Keratinocyte (primary cell): ENCODE measurements at places on chromosomes 11 and 22.

DNA sequence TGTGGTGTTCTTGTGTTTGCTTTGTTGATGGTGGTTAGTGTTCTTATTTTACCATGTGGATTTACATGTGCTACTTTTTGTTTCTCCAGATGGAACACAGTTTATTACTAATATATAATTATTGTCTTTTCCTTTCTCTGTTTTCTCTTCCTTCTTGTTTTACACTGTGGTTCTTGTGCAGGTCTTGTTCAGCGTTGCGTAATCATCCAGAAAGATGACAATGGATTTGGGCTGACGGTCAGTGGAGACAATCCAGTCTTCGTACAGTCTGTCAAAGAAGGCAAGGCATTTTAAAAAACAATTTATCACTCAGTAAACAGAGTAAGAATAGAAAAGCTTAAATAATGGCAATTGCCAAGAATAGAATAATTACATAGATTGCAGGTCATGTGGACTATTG lies 84.4 kb downstream of the ARHGEF12 start:
- no peak for DNase-seq

- no peak for DNase-seq
These were observed 47.0 kb downstream of the CDPF1 start for GRCh38 chr22:46202897-46203600.

DNA sequence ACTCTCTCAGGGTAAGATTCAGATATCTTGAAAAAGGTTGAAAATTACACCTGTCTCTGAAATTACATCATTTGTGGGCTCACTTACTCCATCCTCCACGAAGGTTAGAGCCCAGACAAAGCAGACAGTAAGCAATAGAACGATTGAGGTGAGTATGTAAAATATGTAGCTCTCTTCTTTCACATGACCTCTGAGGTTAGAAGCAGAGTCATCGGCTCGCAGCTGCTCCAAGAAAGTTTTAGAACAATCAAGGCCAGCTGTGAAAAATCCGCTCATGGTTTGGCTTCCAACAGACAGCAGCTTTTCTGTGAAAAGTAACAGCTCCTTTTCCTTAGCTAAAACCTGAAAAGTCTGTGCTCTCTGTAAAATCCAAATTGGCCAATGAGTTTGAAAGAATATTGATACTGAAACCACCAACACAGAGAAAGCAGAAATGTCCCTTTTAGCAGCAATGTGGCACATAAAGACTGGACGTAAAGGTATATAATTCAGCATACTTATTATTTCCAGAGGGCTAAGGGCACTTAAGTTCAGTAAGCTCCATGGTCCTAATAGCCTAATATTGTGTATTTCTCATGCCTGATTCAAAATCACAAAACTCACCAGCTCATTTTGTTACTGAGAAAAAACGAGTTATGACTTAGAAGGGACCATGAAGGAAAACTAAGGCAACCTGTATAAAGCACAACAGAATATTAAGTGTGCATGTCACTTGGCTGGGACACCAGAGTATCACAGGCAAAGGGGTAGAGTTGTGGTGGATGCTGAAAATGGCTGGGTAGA lies 78.2 kb downstream of the FAM76B start:
- no peak for DNase-seq

DNA sequence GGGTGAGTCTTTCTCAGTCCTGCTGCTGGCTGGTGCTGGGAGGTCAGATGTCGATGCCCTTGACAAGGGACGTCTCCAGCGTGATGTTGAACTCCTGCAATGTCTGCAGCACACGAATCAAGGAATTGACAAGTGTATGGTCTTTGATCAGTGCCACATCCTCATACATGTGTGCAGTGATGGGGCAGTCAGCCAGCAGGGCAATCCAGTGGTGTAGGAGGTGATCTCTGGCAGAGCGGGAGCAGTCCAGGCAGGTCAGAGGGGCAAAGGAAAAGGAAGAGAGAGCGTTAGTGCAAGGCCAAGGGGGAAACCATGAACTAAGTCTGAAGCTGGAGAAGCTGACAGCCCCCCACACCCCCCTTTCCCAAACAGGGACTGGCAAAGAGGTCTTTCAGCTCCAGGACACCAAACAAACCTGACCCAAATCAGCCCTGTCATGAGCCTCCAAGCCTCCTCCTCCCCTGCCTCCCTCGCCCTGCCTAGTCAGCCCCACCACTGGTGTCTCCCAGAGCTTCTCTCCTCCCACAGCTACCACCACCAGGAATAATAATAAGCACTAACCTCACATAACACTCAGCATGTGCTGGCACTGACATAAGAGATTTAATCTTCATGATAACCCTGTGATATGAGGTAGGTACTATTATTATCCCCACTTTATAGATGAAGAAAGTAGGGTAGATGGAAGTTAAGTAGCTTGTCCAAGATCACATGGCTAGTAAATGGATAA lies 48.4 kb upstream of the SCUBE2 start:
- no peak for DNase-seq

DNA sequence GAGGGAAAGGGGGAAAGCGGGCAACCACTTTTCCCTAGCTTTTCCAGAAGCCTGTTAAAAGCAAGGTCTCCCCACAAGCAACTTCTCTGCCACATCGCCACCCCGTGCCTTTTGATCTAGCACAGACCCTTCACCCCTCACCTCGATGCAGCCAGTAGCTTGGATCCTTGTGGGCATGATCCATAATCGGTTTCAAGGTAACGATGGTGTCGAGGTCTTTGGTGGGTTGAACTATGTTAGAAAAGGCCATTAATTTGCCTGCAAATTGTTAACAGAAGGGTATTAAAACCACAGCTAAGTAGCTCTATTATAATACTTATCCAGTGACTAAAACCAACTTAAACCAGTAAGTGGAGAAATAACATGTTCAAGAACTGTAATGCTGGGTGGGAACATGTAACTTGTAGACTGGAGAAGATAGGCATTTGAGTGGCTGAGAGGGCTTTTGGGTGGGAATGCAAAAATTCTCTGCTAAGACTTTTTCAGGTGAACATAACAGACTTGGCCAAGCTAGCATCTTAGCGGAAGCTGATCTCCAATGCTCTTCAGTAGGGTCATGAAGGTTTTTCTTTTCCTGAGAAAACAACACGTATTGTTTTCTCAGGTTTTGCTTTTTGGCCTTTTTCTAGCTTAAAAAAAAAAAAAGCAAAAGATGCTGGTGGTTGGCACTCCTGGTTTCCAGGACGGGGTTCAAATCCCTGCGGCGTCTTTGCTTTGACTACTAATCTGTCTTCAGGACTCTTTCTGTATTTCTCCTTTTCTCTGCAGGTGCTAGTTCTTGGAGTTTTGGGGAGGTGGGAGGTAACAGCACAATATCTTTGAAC lies 6.8 kb downstream of the MALAT1 start:
- no peak for DNase-seq

DNA sequence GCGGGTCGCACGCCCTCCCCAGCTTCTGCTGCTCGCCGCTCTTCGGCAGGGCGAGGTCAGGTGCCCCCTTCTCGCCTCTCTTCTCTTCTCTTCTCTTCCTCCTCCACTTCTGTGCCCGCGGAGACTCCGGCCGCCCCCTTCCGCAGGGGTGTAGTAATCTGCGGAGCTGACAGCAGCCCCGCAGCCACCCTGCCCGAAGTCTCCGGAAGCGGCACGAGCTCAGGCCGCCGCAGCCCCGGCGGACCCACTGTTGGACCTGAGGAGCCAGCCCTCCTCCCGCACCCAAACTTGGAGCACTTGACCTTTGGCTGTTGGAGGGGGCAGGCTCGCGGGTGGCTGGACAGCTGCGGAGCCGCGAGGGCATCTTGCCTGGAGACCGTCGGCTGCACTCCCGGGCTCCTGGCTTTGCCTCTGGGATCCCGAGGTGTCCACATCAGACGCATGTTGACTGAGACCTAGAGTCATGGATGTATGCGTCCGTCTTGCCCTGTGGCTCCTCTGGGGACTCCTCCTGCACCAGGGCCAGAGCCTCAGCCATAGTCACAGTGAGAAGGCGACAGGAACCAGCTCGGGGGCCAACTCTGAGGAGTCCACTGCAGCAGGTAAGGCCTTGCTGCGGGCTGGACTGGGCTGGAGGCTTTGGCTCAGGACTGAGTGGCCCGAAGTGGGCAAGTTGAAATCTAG lies 486 bp downstream of the STIM1 start:
- no peak for DNase-seq

DNA sequence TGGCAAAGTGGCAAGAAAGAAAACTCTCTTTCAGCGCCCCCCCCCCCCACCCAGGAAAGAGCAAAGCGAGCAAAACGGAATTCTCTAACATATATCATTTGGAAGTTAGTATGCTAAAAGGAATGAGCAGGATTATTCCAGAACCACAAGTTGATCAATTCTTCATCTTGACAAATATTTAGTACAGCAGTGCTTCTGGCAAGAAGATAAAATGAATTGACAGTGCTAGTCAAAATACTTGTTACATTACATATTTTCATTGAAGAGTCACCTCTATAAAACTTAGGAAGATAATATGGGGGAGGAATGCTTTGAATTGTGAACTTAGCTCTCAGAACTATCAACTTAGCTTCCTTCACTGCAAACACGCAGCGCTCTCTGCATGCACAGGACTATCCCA lies 377.4 kb downstream of the DYNC2H1 start:
- DNase-seq, result no peak

DNA sequence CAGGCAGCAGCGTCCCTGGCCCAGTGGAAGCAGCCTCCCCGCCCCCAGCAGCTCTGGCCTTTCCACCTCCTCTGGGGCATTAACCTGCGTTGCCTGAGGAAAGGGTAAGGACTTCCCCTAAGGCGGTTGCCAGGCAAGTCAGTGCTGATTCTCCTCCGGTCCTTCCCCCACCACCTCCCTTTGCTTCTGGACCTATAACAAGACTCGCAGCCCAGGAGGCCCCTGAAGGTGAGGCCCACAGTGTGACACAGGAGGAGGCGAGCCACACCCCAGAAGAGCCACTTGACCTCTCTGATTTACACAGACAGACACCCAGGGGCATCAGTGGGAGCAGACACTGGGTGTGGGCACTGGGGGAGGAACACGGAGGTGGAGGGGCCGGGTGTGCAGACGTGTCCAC lies 35.4 kb downstream of the ASCL2 start:
- no peak for DNase-seq

DNA sequence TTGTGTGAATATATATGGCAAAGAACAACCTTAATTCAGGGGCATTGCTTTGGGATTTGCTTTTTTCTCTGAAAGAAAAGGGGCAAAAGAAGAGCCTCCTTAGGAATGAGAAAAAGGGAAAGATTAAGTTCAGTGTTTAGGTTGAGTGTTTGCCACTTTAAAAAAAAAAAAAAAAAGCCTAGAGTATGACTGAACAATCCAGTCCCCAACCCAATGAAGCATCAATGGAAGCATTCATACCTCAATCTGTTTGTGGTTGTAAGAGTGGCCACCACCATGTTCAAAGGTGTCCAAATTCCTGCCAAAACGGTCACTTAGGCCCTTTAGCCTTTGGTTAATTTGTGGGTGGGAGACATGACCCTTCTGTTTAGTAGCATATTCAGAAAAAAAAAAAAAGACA lies 260.6 kb downstream of the SOX6 start:
- DNase-seq, result no peak

DNA sequence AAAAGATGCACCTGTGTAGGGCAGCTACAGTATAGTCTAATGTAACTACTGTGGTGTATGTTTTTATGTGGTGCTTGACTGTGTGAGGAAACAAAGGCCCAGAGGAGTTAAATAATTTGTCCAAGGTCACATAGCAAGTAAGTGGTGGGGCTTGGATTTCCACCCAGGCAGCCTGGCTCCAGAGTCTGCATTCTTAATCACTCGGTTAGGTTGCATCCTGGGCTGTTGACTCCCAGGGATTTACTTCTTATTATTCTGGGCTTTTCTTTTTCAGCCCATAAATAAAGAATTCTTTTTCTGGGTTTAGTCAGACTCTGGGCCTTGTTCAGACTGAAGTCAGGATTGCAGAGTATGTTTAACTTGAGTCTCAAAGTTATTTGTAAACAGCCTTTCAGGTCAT lies 82.1 kb downstream of the ARHGAP42 start:
- no peak for DNase-seq

DNA sequence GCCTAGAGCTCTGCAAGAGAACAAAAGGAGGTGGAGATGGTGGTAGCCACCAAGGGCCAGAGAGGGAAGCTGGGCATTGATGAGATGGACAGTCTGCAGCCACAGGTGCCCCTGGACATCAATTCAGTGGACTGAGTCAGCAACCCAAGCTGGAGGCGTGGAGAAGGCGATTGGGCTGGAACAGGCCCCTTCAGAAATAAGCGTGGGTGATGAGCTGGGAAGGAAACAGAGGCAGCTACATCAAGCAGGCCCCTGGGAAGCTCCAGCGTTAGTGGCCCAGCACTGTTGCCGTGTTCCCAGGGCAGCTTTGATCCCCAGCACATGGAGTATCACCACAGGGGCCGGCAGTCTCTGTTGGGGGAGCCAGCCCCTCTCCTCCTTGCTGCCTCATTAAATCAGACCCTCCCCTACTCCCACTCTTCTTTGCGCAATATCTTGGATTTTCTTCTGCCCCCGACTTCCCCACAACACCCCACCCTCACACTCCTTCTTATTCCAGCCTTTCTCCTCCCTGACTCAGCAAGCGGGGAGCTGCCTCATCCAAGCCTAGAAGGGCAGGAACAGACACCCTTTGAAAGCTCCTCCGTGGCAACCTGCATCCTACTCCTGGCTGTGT lies 31.7 kb upstream of the OAF start:
- DNase-seq, result no peak

DNA sequence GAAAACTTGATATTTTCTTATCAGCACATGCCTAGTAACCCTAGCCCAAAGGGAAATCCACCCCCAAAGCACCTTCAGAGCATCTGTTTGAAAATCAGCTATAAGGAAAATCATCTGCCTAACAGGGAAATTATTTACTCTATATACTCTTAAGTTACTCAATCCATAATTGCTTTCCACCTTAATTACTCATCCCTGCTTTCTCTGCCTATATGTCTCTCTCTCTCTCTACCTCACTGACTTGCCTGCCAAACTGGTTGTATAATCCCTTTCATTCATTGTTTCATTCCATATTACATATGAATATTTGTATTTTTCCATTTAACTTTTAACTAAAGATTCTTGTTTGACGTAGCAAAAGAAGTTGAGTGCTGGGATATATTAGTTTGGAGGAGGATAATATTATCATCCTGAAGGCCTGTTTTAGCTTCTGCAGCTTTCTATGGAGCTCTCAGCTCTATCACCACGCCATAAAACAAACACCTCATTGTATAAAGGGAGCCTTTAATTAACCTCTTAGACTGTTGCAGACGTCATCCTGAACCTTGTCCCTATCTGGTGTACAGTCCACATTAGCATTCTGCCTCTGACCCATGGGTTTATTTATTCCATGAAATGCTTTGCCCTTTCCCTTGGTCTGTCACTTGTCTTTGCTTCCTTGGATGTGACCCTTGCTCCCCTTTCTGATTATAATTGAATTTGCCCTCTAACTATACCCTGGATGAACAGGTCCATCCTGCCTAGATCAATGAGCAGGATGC lies 98.9 kb downstream of the INSC start:
- DNase-seq, result no peak

- no peak for DNase-seq
These were observed 15.9 kb downstream of the TRIM29 start for GRCh38 chr11:120121914-120122473.

GRCh38 chr11:124670732-124671131 lies 2.8 kb downstream of the SIAE start:
- DNase-seq, result no peak
